ENCODE measurements at places on chromosomes 11 and 22.

- DNase-seq, result no peak
These were observed 22.6 kb upstream of the CTSC start for GRCh38 chr11:88360141-88360540.

DNA sequence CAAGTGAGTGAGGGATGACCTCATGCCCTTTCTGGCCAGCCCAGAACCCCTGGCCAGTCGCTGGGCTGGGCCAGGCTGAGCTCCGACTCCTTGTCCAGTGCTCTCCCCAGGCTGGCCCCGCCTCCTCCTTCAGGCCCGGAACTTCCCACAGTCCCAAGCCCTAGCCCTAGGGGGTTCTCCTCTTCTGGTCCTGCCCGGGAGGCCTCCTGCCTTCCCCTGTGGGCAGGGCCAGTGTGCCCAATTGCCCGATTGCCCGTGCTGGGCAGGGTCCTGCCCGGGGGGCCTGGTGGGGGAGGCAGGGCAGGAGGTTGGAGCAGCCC is 4.2 kb downstream of the TCIRG1 start:
- DNase-seq, result no peak

DNA sequence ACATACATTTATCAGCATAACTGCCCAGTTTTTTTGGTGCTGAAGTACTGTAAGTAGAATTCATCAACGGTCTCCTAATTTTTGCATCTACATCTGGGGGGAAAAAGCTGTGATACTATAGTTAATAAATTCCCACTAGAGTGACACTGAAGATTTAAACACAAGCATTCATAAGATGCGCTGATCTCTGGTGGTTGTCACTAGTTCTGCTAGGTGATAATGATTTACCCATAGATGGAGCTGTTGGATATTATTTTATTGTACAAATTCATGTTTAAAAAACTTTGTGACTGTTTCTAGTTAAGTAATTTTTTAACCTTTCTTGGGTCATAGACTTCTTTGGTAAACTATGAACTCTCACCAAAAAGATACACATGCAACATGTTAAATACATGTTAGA is 106.6 kb downstream of the EMSY start:
- DNase-seq, result no peak

DNA sequence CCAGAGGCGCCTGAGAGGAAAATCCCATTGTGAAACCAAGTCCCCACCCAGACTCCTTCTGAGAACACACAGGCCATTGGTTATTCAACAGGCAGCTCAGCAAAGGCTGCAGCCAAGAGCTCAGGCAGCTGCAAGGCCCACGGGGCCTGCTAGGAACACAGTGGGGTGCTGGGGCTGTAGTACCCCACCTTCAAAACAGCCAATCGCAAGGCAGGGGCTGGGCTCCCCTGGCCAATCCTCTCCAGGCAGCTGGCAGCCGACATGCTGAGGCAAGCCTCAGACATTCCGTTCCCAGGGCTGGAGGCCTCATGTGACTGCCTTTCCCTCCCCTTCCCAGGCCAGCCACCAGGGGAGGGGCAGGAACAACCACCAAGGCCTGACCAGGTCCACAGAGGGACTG is 6.6 kb downstream of the PRODH start:
- no peak for DNase-seq

DNA sequence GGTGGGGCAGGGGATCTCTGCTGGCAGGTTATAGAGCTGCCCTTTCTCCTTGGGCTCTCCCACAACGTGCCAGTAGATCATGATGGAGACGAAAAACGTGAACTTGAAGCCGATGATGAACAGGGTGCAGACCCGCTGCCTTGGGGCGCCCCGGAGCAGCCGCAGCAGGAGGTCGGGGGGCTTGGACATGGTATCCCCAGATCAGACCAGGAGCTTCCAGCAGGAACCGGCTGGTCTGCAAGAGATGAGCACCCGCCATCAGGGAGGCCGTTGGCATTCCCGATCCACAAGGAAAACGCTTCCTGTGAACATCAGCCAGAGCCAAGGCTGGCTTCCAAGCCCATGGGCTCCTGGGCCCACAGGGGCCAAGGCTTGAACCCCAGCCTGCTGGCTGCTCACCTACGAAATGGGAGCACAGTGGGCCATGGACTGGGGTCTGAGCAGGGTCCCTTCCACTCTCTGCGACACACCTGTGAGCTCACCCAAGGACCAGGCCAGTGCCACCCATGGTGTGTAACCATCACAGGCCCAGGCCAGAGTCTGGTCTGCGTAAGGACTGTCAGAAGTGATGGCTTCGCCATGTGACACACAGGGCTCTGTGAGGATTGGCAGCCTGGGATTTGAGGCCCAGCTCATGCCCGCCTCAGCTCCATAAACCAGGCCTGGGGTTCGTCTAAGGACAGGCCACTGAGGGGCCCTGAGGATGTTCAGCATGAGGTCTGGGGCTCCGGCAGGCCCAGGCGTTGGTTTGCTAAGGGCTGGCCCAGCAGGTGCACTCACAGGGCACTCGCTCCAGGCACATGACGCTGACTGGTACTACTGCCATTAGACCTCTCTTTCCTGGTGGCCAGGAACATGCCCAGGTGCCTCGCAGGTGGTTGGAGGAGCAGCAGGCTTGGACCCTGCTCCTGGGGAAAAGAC is 26.6 kb downstream of the A4GALT start:
- DNase-seq, result no peak

DNA sequence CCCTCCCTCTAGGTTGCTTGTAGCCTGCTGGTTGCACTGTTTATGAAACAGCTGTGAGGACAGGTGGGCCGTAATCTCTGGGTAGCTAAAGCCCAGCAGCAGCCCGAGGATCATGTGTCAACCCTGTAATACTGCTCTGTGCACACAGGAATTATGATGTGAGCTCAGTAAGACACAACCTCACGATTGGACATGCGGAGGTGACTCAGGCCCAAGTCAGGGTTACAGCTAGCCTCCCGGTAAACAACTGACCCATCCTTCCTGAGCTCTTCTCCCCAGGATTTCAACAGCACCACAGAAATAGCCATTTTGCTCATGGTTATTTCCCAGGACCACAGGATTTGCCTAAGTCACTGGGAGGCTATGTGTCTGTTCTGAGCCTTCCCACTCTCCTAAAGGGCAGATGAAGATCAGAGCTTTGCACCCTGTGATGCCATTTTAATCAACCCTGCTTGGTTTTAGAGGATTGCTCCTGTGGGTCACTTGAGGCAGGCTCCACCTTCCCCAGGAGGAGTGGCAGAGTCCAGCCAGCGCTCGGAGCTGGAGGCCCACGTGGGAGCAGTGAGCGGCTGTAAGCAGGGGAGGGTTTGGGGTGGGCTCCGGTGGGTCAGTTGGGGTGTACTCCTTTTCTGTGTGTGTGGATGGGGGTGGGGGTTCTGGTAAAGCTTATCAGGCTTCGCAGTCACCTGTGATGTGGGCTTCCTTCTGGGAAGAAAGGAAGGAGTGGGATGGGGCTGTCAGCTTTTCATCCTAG is at the start of gene AMPD3:
Gene AMPD3, plus strand, starts transcription at position 387 of the 754 bp plus-strand sequence. CDS start 6,256 bp downstream, outside the sequence.
- DNase-seq, result no peak

- no peak for DNase-seq
These were observed 56.8 kb downstream of the PRR5L start for GRCh38 chr11:36352922-36353321.

GRCh38 chr22:24516301-24516737 is 21.2 kb downstream of the UPB1 start:
- peak; percentile 57 for DNase-seq

GRCh38 chr11:124799348-124800225 is 619 bp downstream of the MSANTD2 start:
- no peak for DNase-seq

DNA sequence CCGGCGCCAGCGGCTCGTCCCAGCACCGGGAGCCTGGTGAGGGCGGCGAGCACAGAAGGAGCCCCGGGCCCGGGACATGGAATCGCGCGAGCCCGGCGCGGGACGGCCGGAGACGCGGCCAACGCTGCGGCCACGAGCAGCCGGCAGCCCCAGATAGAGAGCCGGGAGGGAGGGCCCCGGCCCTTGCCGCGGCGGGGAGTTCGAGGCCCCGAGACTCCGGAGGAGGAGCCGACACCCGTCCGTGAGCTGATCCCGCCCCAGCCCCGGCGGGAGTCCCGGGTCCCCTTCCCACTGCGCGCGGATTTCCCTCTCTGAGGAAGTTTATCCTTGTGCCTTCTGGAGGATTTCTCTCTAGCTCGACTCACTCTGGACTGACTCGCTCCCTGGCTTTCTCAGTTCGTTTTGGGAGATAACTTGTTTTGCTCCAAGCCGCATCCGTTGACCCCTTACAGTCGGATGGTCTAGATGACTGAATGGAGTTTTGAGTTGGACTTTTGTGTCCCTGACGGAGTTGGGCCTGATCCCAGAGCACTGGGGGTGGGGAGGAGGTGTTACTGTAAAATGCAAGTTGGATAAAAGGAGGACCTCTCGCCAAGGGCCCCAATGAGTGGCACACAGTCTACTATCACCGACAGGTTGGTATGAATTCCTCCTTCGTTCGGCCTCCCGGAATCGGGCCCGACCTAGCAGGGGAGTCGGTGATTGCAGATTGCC is 585 bp downstream of the ARHGEF12 start:
- no peak for DNase-seq

- DNase-seq, result no peak
These were observed 7.6 kb downstream of the OR56A1 start for GRCh38 chr11:6022956-6023355.

DNA sequence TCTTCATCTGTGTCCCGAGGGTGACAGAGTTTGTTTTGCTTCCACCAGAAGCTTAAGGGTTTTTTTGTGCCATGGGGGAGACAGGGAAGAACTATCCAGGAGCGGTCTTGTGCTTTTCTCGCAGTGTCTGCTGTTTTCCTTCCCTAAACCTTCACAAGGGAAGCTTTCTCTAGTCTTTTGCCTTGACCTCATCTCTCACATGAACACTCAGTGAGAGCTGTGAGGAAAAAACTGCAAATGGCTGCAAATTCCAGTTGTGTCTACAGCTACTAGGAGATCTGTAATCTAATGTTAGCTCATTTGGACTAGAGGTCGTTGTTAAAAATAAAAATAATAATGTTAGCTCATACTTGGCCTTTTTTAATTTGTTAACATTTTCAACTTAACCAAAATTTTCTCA is 264.7 kb upstream of the SESN3 start:
- no peak for DNase-seq

- no peak for DNase-seq
These were observed 44.4 kb upstream of the DAGLA start for GRCh38 chr11:61635787-61636186.

DNA sequence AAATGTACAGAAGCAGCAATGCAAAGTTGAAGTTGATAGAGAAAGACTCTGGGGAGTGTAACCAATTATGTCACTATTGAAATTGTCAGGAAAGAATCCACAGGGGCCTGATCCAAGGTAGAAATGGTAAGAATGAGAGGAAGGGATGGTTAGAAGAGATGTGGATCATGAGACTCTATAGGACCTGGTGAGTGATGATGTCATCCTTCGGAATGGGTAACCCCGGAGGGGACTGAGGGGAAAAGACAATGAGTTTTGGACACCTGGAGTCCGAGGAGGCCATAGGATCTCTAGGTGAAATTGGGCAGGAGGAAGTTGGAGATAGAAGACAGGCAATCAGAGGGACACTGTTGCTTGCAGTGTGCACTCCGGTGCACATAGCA is 6.3 kb upstream of the TIMP3 start:
- DNase-seq, result no peak

GRCh38 chr11:65633390-65634108 is 4.4 kb upstream of the SIPA1 start:
- DNase-seq, result no peak

DNA sequence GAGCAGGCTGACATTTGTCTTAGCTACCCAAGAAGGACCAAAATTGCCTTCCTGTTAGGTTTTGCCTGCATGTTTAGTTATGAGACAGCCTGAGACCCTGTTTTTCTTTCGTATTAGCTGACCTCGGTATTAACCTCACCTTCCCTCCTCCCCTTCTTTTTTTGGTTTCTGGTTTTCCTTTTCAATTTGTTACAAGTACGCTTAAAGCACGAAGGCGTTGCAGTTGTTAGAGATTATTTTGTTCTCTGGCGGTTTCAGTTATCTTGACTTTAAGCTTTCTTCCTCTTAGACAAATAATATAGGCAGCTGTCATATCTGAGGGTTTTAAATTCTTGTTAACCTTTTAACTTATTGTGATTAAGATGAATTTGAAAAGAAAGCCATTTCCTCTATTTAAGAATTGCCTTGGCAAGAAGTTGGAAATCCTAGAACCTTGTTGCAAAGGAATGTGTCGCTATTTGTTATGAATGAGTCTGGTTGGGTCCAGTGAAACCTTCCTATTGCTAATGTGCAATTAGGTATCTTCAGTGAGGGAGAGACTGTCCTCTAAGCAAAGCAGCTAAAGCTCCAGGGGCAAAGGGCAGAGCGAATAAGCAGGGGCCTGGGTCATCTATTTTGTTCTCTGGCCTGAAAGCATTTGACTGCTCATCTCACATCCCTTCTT is 45.7 kb downstream of the PACS1 start:
- DNase-seq, result no peak

GRCh38 chr22:30193031-30193775 is 53.4 kb downstream of the LIF start:
- no peak for DNase-seq

DNA sequence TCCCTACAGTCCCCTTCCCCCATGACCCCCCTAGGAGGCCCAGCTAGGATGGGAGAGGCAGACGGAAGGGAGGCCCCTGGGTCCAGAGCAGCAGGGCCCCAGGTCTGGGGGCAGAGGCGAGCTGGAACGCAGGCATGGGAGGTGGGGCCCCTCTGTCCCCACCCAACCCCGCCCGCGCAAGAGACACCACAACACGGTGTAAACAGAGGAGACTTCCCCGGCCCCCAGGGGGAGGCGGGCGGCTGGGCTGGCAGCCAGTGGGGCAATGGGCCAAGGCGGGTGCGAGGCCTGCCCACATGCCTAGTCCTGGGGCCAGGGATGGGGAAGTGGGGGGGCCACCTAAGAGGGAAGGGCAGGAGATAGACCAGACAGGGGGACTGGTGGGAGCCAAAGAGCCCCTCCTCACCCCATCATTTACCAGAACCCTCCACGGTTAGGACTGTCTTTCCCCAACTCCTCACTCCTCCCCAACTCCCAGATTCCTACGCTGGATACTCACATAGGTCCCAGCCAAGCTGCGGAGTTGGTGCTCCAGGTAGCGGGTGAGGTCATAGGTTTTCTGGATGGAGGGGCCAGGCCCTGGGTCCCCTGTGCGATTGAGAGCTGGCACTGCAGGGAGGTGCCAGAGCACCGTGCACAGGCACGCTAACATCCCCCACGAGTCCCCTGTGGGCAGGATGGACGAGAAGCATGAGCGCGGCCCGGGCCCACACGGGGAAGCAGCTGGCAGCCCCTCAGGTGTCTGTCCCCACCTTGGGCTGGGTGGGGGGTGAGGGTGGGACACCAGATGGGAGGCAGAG is 6.2 kb downstream of the CLCF1 start:
- no peak for DNase-seq

GRCh38 chr22:38467904-38468442 is at the start of gene KDELR3:
KDELR3 (plus strand) TSS chr22:38468096; CDS start chr22:38468234, 138 bp downstream.
- DNase-seq, result no peak

DNA sequence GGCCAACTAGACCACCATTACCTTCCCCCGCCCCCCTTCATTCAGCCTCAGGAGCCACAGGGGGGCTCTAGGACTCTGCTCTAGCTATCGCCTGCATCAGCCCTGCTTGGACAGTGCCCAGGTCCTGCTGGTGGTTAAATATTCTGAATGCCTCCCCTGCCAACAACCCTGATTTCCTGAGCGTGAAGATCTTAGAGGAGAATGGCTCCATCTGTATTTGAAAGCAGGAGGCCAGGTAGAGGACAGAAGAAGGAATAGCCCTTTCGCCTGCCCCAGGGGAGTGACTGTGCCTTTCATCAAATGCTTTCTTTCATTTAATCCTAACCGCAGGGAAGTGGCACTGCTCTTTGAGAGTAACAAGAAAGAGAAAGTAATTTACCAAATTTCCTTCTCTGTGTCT is 69.2 kb downstream of the ISX start:
- DNase-seq, result no peak
